ENCODE measurements at places on chromosomes 4 and X.
A peak's percentile ranks its signal among the peaks of the same experiment; 100 is the strongest.

- peak; percentile 92 for DNase-seq
Observed at GRCh38 chr4:177119021-177119471, 190.6 kb upstream of the NEIL3 start.

- DNase-seq, result no peak
Observed at GRCh38 chr4:100076753-100077152, 113.5 kb downstream of the DDIT4L start.

- peak; percentile 61 for DNase-seq
Observed at GRCh38 chr4:120841580-120841979, 80.9 kb downstream of the PRDM5 start.

GRCh38 chr4:87895964-87896621 is 63.3 kb downstream of the MEPE start:
- peak; percentile 85 for DNase-seq

GRCh38 chr4:6845574-6845973 is 63.0 kb downstream of the KIAA0232 start:
- DNase-seq, result no peak

DNA sequence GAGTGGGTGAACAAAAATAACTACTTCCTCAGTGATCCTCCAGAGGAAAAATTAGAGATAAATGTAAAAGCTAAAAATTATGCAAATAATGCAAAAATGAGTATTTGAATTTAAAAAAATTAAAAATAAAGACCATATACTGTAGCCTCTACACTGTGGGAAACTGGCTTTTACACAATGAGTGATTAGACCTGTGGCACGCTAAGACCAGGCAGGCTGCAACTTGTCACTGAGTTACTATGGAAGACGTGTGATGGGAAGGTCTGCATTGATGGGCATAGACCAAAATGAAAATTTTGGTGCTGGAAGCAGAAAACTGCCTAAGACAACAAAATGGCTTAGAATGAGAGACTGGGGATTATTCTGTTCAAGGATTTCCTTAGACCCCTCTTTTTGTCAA is 30.2 kb downstream of the BTC start:
- no peak for DNase-seq

DNA sequence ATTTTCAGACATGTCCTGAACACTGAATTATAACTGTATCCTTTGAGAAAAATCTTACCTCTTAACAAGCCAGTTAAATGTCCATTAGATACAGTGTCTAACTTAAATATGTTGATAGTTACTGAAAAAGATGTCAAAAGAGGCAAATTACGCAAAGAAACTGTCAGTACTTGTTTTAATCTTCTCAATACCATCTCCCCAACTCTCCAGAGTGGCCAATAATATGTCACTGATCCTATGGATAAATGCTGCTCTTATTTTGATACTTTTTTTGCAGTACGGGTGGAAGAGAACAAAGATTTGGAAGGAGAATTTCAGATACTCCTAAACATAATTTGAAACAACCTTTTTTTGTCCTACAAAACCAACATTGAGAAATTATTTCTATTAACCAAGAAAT is 192.7 kb downstream of the CBR4 start:
- DNase-seq, result no peak

GRCh38 chr4:148514581-148514980 is 72.4 kb upstream of the NR3C2 start:
- DNase-seq, result no peak

- no peak for DNase-seq
Observed at GRCh38 chr4:24836661-24837242, 41.4 kb downstream of the SOD3 start.

All from fibroblast of upper back skin (primary cell).